NCI-H1694 (cell line): ENCODE measurements at places on chromosomes 11 and 22.
A peak's percentile ranks its signal among the peaks of the same experiment; 100 is the strongest.

DNA sequence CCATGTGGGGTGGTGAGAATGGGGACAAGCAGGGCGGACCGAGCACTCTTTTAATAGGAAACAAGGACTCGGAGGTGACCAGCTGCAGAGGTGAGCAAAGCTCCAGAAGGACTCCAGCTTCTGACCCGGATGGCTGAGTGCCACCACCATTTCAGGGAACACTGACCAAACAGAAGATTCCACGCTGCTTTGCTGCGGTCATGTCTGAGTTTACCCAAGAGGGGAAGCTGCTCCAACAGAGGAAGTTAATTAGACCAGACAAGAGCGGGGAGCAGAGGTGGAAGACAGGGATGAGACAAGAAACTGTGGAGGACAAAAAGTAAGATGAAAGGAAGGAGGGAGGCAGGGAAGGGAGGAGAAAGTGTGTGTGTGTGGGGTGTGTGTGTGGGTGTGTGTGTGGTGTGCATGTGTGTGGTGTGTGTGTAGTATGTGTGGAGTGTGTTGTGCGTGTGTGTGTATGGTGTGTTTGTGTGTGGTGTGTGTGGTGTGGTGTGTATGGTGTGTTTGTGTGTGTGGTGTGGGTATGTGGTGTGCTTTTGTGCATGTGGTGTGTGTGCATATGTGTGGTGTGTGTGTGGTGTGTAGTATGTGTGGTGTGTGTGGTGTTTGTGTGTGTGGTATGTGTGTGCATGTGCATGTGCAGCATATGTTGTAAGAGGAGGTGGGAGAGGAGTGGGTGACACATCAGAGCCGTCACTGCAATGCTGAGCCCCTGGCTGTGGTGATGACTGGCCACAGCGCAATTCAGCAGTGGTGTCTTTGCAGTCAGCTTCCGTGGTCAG lies 82.2 kb upstream of the AKIP1 start:
- no peak for DNase-seq

- peak; percentile 44 for DNase-seq
Measured at GRCh38 chr11:45233121-45233803, 52.9 kb downstream of the SYT13 start.

- no peak for DNase-seq
Measured at GRCh38 chr22:39688186-39688785, 117.7 kb downstream of the CACNA1I start.

DNA sequence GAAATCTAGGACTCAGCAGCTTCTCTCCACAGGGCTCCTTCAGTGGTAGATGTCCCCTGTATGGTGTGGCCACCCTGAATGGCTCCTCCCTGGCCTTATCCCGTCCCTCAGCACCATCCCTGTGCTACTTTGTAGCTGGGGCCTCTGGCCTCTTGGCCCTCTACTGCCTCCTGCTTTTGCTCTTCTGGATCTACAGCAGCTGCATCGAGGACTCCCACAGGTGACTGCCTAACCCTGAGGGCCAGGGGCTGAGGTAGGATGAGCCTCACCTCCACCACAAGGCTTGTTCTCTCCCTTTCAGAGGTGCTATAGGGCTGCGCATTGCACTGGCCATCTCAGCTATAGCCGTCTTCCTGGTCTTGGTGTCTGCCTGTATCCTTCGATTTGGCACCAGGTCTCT lies 1.8 kb downstream of the TMEM179B start:
- no peak for DNase-seq

GRCh38 chr11:36155770-36156160 lies 133.5 kb downstream of the COMMD9 start:
- no peak for DNase-seq

- DNase-seq: no peak
Measured at GRCh38 chr11:61685617-61685967, 5.4 kb downstream of the DAGLA start.

DNA sequence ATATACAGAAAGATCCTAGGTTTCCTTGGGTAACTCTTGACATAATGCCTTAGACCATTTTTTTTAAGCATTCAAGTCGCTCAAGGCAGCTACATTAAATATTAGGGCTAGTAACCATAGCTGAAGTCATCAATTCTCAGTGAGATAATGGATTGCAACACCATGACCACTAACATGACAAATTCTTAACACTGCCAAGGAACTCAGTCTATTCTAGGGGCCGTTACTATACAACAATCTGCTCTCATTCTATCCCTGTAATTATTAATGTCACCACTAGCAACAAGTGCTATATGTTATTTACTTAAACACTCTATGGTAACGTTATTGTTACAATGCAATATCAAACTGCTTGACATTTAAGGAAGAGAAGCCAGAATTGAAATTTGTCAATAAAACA lies 3.2 kb upstream of the STK33 start:
- no peak for DNase-seq

- DNase-seq: no peak
Measured at GRCh38 chr11:128900468-128900867, 9.3 kb downstream of the KCNJ5 start.

- DNase-seq: no peak
Measured at GRCh38 chr11:117072517-117073461, 25.4 kb downstream of the SIK3 start.

- DNase-seq: no peak
Measured at GRCh38 chr22:18996376-18996900, 60.3 kb upstream of the PRODH start.

GRCh38 chr11:109946322-109946846 lies 146.8 kb upstream of the ZC3H12C start:
- peak; percentile 30 for DNase-seq

DNA sequence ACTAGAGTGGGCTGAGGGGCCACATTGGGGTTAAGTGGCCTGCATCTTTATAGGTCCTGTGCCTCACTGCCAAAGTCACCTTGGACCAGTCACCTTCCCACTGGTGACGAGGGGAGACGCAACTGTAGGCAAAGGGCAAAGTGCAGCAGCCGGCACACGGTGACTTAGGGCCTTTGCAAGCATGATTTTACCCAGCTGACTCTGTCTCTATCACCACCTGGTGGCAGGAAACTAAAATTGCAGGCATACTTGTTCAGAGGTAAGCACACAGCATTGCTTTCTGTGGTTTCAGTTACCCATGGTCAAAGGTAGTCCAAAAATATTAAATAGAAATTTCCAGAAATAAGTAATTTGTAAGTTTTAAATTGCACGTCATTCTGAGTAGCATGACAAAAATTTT lies 1164.4 kb downstream of the BRD1 start:
- DNase-seq: no peak
